Mesothelial cell of epicardium (in vitro differentiated cells): ENCODE measurements at places on chromosomes 12 and 14. TPM values are rescaled to one million over a fixed set of nuclear protein-coding genes. Genes with fewer than 3 reads are reported as not detected.

Gene SERPINA5
- total RNA-seq = 0.16 to 0.44 TPM (median 0.29 TPM) in 3 replicates

DNA sequence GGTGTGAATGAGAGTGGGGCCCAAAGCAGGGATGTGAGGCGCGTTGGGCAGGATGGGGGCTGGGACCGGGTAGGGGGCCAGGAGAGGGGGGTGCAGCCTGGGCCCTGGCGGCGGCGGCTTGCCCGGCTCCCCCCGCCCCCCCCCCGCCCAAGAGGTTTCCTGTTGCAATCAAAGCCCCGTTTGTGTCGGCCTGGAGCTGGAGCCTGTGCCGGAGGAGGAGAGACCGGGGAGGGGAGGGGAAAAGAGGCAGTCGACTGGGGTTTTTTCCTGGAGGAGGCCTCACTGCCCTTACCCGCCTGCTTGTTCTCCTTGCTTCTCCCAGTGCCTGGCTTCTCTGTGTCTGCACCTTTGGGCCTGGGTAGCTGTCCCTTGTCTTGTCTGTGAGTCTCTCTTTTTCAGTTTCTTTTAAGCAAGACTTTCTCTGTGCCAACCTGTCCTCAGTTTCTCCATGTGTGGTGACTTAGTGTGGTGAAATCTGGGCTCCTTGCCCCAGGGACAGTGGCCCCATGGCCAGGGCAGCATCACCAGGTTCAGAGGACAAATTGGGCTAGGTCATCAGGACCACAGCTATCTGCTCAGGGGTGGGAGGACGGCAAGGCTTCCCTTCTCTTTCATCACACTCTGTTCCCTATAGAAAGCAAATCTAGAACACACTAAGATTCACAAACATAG lies 8.5 kb downstream of the RARG start:
- no peak for DNase-seq

DNA sequence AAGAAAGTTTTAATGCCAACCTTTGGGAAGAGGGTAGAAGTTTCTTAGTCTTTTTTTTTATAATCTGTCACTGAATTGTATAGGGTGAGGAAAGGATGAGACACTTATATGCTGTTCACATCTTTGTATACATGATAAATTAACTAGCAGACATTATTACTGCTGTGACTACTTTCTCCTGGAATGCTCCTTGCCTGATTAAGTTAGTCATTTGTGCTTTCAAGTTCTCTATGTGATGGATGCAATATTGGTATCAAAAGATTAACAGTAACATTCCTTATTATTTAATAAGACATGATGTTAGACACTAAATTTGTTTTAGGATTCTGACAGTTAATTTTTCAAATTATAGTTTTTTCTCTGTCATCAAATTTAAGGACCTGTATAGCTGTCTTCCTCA lies 223.4 kb upstream of the GARIN2 start:
- DNase-seq = no peak

GRCh38 chr12:104701756-104702155 lies 245.0 kb downstream of the CHST11 start:
- no peak for DNase-seq

Gene C1QL4
- 0.20 TPM in 2 of 3 replicates, not detected in the other for total RNA-seq

- no peak for DNase-seq
Measured at GRCh38 chr12:84689638-84690037, 223.0 kb downstream of the SLC6A15 start.

- no peak for DNase-seq
Measured at GRCh38 chr12:3195859-3196483, 118.8 kb downstream of the TSPAN9 start.

DNA sequence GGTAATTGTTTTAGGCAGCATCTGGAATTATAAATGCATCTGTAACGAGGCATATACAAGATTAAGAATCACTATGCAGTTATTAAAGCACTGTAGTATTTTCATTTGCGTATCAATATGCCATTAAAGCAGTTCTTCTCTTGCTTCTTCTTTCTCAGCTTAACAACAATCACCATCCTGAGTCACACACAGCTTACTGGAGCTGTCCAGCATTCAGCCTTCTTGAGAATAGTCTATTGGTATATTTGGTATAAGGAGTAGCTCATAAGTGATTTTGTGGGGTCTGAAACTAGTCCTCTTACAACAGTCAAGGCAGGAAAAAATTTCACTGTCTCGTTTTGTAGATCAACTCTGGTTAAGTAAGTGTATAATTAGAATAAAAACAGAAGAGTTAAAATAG lies 523.0 kb upstream of the FOXG1 start:
- DNase-seq = no peak

DNA sequence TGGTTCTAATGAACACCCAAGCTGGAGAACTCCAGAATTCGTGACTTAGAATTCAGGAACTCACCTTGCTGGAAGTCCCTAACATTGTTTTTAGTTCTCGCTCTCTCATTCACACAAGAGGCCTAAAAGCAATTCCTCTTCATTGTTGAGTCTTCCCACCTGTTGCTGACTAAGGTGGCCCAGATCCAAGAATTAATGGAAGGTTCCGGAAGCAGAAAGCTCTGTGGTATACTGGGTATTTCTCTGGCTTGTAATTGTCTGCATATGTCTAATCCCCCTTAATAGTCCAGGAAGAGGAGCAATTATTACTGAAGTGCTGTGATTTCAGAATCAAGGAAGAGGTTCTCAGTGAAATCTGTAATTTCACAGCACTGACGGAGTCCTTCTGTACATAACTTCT lies 31.4 kb downstream of the TMEM233 start:
- no peak for DNase-seq

Gene KRT6B
- total RNA-seq = not detected in 3 replicates

Gene KRT81
- total RNA-seq = 0.16 TPM in 1 of 3 replicates, not detected in the others

DNA sequence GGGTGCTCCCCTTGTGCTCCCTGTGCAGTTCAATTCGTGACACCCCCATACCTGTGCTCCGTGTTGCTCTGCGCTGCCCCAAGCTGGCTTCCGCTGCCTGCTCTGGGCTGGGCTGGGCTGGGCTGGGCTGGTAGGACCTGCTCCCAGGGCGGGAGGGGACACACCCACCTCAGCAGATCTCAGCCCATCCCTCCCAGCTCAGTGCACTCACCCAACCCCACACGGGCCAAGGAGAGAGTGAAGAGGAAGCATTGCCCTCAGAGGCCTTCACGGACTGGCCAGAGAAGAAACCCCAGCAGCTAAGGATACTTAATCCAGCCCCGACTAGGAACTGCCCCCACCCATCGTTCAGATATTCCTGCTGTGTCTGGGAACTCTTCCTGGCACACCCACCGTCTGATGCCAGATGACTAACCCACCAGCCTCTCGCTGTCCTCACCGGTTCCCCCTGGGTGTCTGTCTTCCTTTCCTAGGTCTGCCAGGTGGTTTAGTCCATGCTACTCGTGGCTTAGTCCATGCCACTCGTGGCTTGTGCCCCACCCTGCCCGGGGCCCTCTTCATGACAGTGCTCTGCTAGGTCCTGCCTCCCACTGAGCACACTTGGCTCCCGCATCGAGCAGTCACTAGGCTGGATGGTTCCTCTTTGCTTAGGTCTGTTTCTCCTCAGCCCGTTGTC lies at the start of gene LPAR5:
LPAR5 (minus strand) TSS at position 104 of the 676 bp plus-strand sequence. CDS start 14,711 bp downstream, outside the sequence.
- DNase-seq = no peak

DNA sequence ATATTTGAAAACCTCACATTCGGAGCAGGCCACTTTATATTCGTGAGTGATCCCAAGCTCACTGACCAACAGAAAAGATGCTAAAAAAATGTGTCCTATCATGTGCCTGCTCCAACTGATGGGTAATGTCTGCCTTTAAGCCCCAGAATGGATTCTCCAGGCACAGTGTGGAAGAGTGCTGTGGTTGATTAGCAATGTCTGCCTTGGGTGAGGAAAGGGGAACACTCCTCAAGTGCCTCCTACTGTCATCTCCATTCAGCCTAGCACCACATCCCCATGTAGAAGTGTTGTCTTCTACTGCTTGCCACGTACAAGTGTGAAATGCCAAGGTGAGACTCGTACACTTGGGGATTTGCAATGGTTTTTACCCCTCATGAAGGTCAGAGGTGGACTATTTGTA lies 199.3 kb downstream of the SLC41A2 start:
- DNase-seq = no peak

Gene ARID4A
- total RNA-seq = 28.1 to 35.5 TPM (median 32.9 TPM) in 3 replicates

DNA sequence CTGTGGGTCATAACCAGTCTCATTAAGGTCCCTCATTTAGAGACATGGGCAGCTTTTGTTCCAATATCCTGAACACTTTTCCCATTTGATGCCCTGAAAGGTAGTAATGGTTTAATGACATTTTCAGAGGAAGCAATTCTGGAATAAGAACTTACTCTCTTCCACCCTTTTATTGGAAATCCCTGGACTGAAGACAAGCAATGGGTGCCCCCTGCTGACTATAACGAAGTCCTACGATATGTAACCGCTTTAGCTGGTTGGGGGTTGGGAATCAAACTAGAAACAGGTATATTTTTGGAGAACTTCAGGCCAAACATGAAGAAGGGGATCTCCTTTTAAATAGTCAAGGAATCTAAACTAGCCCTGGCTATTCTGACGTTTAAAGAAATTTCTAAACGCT lies 20.5 kb downstream of the SARNP start:
- DNase-seq = no peak

Gene SLC6A15
- total RNA-seq = 9.6 to 14.5 TPM (median 9.6 TPM) in 3 replicates

DNA sequence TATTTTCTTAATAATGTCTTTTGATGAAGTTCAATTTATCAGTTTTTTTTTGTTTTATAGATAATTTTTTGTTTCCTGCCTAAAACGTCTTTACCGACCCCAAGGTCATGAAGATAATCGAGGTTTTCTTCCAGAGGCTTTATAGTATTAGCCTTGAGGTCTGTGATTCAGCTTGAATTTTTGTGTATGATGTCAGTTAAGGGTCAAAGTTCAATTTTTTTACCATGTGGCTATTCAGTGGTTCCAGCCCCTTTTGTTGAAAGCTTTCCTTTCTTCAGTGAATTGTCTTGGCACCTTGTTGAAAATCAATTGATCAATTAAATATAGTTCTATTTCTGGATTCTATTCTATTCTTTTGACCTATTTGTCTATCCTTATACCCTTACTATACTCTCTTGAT lies 3.2 kb upstream of the MGST1 start:
- no peak for DNase-seq

DNA sequence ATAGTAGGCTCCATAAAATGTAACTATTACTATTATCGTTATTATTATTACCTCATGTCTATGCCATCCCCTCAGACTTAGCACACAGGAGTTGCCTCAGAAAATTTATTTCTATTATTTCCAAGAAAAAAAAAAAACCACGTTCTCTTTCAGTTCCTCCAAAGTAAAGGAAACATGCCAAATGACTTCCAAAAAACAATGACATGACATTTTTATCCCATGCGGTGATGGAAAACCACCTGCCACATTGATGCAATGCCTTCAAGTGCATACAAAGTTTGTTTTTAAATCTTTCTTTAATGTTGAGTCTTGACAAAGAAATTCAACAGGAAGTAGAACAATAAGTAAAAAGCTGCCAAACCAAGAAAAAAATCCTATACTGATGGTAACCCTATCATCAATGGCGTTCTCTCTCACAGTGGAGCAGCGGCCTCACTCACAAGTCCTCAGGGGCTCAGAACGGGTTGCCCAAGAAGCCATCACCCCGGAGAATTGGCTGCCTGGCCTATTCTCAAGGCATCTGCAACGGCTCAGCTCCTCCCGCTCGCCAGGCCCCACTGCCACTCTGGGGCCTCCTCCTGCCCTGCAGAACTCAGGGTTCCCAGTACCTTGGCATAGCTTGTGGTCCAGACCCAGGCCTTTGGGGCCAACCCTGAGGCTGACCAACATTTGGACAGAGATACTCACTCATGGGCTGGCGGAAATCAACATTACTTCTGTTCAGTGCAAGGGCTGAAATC lies 51.9 kb downstream of the SERPINA3 start:
- DNase-seq = no peak

GRCh38 chr14:76904100-76904739 lies 78.0 kb downstream of the LRRC74A start:
- no peak for DNase-seq

DNA sequence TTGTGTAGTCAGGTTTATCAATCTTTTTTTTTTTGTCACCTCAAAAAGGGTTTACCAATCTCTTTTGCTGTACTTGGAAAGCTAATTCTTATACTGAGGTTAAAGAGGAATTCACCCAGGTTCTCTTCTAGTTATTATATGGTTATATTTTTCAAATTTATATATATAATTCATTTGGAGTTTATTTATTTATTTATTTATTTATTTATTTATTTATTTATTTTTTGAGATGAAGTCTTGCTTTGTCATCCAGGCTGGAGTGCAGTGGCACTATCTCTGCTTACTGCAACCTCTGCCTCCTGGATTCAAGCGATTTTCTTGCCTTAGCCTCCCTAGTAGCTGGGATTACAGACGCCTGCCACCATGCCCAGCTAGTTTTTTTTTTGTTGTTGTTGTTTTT lies 73.8 kb downstream of the GPR135 start:
- no peak for DNase-seq

GRCh38 chr14:93733631-93734030 lies 54.7 kb downstream of the PRIMA1 start:
- DNase-seq = no peak

- DNase-seq = no peak
Measured at GRCh38 chr12:38156497-38157245, 159.9 kb upstream of the ALG10B start.

Gene DIO2
- 0.38 to 0.58 TPM (median 0.56 TPM) in 3 replicates for total RNA-seq

DNA sequence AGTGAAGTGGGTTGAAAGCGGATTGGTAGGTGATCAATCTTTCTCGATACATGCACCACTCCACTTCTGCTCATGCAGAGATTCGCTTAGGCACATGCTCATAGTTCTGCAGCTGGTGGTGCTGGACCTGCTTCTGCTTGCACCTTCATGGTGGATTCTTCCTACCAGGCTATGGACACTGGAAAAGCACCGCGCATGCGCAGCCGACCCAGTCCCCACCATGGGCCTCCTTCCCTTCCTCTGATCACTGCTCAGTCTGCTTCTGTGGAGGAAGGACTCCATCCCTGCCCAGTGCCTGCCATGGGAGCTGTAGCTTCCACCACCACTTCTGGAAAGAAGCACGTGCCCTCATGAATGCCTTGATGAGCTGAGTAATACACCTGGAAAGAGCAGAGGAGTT lies 61.8 kb upstream of the PTPRQ start:
- no peak for DNase-seq

GRCh38 chr14:103892247-103892646 lies 36.0 kb upstream of the TDRD9 start:
- no peak for DNase-seq

Gene KRT83
- not detected in 3 replicates for total RNA-seq

DNA sequence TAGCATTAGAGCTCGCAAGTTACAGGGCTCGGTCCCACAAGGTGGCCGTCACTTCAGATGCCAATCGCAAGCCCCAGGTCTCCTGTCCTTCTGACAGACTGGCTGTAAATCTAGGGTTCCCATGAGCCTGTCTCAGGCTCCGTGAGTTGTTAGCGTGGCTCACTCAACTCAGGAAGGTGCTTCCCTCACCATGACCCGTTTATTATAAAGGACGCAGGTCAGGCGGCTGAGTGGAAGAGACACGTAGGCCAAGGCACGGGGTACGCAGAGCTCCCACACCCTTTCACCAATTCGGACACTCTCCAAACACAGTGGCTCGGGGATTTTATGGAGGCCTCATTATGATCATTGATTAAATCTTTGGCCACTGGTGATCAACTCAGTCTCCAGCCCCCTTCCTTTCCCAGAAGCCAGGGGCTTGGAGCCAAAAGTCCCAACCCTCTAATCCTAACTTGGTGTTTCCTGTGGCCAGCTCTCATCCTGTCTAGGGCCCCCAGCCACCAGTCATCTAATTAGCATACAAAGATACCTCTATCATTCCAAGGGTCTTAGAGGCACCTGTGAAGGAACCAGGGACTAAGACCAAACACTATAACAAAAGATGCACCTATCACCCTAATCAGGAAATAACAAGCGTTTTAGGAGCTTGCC lies 25.8 kb upstream of the LRTM2 start:
- DNase-seq = no peak
